Spinal cord (tissue), 10 donors: ENCODE measurements at places on chromosomes 5 and 9.
A peak's percentile ranks its signal among the peaks of the same experiment; 100 is the strongest.

DNA sequence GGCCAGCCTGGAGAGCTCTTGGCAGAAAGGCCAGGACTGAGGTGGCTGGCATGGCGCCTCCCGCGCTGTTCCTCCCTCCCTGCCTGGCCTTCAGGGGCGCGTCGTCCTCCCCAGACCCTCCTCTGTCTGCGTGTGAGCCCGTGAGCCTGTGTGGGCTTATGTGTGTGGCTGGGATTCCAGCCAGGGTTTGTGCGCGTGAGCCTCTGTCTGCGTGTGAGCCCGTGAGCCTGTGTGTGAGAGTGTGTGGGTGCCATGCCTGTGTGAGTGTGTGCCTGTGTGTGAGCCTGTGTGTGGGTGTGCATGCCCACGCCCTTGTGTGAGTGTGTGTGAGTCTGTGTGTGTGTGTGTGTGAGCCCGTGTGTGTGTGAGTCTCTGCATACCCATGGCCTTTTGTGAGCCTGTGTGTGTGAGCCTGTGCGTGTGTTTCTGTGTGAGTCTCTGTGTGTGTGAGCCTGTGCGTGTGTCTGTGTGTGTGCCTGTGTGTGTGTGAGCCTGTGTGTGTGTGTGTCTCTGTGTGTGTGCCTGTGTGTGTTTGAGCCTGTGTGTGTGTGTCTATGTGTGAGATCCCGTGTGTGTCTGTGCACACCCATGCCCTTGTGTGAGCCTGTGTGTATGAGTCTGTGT lies 13.0 kb downstream of the RXRA start:
- peak; percentile 67 for DNase-seq

GRCh38 chr9:128108269-128109049 lies 19.1 kb downstream of the PTGES2 start:
- DNase-seq = no peak

GRCh38 chr5:111932628-111933027 lies 175.6 kb upstream of the NREP start:
- no peak for DNase-seq

DNA sequence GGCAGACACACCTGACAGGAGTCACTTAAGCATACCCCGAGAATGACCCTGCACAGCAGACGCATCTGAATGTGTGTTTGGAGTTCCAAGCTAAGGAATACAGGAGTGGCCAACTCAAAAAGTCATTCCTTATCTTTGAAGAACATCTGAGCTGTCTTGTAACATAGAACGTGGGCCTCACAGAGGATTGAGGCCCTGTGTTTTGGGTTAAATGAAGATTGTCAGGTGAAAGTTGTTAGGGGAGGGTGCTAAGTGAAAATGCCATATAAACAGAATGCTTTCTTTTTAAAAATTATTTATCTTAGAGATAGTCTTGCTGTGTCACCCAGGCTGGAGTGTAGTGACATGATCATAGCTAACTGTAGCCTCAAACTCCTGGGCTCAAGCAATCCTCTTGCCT lies 100.9 kb downstream of the PIK3R1 start:
- DNase-seq = no peak

DNA sequence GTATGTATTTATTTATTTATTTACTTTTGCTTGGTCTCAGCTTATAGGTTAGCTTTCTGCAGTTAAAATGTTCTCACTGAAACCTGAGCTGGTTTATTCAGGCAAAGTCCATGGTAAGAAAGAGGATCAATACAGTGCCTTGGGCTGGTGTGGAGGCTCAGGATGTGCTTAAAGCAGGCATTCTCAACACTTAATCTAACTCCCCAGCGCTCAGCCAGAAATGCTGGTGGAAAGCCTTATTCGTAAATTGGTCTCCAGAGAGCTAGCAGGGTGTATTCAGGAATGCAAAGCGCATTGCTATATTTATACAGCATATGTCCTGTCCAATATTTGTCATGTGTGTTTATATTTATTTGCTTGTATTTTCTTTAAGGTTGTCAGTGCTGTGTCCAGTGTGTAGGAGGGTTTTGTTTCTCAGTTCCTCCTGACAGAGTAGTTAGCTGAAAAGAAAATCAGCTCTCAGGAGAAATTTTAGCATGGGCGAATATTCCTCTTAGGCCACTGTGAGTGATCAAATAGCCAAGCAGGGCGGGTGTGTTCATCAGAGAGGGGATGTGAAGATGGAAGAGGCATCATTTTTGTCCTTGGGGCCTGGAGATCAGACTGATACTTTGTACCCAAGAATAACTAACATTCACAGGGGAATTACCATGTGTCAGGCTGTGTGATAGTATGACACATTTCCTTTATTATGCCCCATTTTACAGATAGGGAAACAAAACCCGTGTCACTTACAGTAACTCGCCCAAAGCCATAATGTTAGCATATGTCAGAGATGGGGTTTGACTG lies 65.8 kb downstream of the DOCK2 start:
- no peak for DNase-seq

DNA sequence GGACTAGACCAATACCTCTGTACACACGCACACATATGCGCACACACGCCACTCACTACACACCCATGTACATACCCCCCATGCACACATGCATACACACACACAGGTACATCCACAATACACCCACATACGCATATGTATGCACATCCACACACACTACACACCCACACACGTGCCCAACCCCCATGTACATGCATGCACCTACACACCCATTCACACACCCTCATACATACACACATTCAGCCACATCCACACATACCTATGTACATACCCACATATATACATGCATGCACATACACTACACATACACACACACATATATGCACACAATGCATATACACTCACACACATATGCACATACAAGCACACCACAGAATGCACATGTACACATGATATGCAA lies 107.1 kb downstream of the GADD45G start:
- no peak for DNase-seq

DNA sequence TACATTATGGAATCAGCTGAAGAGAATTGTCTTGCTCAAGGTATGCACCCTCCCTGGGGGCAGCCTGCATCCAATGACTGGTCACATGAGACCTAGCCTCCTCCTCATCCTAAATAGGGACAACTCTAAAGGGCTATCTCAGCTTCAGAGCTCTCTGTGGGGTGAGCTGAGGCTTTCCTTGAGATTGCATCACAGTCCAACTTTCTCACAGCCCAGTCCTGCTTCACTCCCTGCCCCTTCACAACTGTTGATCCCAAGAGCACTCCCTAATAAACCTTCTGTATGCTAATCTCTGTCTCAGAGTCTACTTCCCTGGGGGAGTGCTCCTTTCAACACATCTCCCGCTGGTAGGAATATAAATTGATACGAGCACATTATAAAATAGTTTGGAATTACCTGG lies 44.1 kb upstream of the ERBIN start:
- DNase-seq = no peak

DNA sequence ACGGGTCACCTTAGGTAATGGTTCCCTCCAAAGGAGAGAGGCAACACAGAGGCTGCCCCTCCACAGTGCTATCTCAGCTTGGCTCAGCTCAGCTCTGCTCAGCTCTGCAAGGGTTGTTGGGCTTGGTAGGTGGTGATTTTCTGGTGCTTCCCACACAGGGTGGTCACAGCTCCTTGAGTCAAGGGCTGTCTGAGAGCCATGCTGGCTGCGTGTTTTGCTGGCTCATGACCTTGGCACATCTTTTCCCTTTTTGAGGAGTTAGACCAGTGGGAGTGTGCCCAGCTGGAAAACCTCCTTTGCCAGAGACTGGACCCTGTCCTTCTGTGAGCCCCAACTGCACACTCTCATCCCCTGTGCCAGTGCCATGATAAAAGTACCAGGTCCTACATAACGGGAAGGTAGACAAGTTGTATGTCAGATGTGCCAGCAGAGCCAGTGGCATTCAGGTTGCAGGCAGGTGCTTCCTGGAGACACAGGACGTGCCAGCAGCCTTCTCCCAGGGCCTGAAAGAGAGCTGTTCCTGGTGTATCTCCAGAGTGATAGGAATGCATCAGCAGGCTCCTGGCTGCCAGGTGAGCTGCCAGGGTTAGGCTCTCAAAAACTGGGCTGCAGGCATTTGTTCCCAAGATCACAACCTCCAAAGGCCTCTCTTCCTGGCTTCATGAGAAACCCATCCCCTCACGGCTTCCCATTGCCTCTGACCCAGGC lies 118.6 kb upstream of the CXCL14 start:
- DNase-seq = no peak

GRCh38 chr5:133245191-133246052 lies 193.6 kb downstream of the HSPA4 start:
- DNase-seq = no peak

GRCh38 chr5:135204151-135204600 lies 170.1 kb upstream of the PITX1 start:
- DNase-seq = no peak

- DNase-seq = no peak
These were observed 29.9 kb downstream of the CSF2 start for GRCh38 chr5:132103332-132103951.

- DNase-seq = no peak
These were observed 108.3 kb downstream of the CETN3 start for GRCh38 chr5:90301248-90301647.
